Osteocyte (in vitro differentiated cells): ENCODE measurements at places on chromosomes 3 and 15.

GRCh38 chr3:49845694-49846093 lies 10.7 kb downstream of the TRAIP start:
- DNase-seq: no peak

GRCh38 chr3:110697961-110698360 lies 373.7 kb upstream of the NECTIN3 start:
- no peak for DNase-seq

DNA sequence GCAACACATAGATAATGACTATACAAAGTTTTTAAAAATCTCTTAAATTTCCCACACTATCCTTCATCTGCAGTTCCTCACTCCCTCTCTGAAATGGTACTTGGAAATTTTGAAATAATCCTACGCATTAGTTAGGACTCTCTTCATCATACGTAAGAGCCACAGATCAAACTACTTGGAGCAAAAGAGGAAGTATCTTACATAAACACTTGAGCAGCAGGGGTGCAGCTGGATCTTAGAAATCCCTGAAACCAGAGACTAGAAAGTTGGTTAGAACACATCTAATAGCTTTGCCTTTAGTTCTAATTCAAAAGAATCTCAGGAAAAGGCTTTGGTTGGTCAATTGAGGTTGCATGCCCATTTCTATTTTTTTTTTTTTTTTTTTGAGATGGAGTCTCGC lies 38.8 kb upstream of the ZNF445 start:
- no peak for DNase-seq

DNA sequence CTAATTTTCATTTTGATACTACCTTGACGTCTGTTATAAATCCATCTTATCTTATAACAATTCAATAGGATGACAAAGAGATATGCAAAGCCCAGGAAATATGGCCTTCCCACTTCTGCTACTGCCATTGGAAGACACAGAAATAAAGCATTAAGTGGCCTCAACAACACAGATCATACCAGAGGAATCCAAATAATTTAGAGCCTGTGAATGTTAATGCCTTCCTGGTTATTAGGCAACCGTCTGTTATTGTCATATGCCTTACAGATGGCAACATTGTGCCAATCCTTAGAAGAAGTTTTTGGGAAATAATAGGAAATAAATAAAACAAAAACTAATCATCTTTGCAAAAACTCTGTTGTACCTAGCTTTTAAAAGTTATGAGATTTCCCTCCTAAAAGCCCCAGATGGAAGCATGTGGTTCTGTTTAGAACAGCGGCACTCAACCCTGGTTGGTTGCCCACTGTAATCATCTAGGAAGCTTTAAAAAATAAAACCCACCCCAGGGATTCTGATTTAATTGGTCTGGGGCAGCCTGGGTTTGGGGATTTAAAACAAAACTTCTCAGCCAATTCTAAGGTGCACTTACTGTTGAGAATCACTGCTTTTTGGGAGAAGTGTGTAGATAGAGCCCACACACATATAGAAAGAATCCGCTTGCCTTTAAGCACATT lies 704.8 kb upstream of the CFAP20DC start:
- no peak for DNase-seq

- DNase-seq: no peak
Observed at GRCh38 chr3:30642849-30643361, 36.5 kb downstream of the TGFBR2 start.

DNA sequence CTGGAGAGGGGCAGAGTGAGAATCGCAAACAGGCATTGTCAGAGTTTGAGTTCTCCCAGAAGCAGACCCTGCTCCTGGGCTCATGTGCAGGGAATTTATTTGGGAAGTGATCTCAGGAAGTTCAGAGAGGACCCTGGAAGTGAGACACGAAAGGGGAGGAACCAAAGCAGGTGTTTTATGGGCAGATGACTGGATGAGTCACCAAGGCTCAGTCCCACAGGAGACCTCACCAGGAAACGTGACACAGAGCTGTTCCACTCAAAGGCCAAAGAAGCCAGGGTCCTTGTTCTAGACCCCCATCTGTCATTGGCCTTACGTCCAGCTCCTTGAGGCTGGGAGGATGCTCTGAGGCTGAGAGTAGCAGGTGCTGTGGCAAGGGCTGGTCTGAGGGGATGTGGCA lies 43.4 kb upstream of the SEC22A start:
- no peak for DNase-seq

- peak; percentile 83 for DNase-seq
Observed at GRCh38 chr3:156816091-156816793, 9.9 kb upstream of the LEKR1 start.

GRCh38 chr3:34891941-34892340 lies 747.4 kb upstream of the ARPP21 start:
- DNase-seq: no peak

DNA sequence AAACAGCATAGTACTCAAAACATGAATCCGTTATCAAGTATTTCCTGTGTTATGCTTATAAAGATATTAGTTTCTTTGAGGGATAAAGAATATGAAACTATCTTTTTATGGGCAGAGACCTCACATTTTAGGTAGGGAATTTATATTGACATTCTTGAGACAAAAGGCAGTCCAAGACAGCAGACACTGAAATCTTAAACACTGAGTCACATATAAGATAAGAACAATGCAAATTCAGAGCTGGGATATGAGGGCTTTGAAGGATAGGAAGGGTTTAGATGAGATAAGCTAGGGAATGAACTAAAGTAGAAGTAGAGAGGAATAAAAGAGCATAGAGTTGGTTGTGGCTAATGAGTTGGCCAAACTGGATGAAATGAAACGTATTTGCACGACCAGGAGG lies 58.4 kb downstream of the ASTE1 start:
- DNase-seq: no peak

DNA sequence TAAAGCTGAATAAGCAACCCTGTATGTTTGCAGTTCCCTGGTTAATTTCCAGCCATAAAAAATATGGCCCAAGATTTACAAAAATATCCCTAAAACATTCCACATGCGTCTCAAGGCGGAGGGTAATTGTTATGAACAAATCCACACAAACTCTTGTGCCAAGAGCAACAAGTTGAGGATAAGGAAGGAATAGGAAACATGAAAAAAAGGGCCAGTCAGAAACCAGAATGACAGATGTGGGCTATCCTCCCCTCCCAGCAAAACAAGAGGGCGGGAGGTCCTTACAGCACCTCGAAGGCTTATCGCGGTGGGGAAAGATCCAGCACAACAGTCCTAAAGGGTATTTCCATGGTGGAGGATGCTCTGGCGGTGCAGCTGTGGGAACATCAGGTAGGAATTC lies 155.6 kb upstream of the HES1 start:
- no peak for DNase-seq

DNA sequence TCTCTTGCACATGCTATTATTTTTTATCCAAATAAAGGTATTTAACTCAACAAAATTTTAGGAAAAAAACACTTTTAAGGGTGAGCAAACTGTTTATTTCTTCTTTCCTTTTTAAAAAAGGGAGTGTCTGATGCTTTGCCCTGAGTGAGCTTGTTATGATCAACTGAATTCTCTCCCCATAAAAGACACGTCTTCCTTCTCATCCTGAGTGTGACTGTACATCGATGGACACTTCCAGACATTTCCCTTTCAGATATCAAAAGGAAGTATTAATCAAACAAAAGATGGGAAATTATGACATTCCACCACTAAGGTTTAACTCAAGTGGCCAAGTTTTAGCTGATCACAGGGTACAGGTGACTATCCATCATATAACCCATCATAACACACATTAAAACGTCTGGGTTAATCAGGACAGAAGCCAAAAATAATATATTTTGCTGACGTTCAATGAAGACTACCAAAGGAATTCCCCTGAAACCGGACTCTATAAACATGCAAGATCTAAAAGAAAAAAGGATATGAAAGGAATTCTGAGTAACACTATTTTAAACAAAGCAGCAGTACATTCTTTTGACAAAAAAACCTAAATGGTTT lies 354.8 kb downstream of the MECOM start:
- no peak for DNase-seq

GRCh38 chr15:40471808-40472150 lies 995 bp downstream of the CHST14 start:
- DNase-seq: no peak

DNA sequence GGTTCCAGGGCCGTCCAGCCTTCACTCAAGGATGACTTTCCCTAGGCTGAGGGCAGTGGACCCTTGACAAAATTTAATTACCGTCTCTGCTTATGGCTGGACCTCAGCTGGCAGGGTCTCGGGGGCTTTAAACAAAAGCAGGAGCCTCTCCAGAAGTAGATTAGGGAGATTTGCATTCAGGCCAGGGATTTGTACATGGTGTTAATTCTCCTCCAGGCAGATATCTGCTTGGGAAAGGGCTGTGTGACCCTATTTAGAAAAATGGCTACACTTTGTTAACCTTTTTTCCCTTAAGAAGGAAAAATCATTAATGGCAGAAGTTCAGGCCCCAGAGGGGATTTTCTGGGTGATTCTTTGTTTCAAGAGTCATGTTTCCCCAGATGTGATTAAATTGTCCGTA lies 329.1 kb upstream of the C2CD4B start:
- DNase-seq: no peak

GRCh38 chr3:198081421-198081844 lies 121.4 kb downstream of the LMLN start:
- DNase-seq: no peak

DNA sequence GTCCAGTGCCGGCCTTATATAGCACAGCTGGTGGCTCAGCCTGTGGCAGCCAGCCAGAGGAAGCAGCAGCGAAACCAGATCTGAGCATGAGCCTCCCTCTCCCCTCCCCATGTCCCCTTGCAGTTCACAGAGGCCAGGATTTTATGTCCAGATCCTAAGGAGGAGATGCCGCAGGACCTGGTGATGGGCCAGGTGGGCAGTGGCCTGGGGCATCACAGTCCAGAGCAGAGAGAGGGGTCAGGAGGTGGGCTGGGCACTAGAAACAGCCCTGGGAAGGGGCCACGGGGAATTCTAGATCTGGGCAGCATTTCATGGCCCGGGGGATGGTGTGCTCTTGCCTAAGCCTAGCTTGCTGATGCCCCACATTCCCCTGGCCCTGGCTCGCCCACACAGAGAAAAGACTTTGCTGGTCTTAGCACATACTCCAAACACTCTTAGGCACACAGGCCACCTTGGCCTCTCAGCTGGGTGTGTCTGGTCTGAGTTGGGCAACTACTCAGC lies 259 bp upstream of the CILP start:
- no peak for DNase-seq

DNA sequence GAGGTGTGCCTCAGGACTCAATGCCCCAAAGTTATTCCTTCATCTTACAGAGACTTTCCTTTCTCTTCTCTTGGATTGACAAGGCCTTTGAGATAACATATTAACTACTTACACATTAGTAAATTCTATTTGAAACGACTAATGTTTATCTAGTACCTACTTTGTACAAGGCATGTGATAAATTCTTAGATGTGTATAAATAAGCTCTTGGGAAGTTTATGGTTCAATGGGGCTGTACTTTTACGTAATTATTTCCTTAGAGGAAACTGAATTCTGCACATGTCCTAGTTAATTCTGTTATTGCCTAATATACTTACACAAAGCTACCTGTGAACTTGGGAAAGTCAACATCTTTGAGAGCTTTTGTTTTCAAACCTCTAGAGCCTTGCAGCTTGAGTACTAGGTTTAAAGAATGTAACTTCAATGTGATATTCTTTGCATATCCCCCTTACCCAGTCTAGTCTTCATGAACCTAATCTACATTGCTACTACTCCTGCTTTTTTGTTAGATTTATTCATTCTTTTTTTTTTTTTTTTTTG lies 58.5 kb upstream of the RAP2B start:
- DNase-seq: no peak

DNA sequence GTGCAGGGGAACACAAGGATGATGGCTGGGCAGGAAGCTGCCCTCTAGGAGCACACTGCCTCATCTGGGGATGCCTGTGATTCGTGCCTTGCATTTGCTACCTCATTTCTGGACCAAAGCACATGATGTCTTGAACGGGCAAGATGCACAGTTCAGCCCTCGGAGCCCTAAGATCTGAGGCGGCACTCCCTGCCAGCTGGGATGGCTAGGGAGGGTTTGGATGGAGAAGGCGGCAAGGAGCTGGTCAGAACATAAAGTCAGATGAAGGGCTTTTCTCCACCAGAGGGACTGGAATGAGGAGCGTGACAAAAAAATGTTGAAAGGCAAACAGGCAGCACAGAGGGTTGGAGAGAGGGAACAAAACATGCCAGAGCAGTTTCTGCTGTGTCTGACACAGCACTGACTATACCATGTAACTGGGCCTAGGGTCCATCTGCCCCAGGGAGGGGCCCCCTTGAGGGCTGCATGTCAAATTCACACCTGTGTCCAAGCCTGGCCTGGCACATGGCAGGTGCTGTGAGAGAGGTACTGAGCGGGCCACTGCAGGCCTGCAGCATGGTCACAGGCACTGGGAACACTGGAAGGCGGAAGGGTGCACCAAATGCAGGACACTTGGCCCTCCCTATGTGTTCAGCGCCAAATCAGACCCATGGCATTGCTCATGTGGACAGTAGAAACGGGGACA lies 21.7 kb downstream of the TMEM43 start:
- DNase-seq: no peak

- no peak for DNase-seq
Observed at GRCh38 chr3:161560008-161560637, 63.5 kb downstream of the OTOL1 start.

DNA sequence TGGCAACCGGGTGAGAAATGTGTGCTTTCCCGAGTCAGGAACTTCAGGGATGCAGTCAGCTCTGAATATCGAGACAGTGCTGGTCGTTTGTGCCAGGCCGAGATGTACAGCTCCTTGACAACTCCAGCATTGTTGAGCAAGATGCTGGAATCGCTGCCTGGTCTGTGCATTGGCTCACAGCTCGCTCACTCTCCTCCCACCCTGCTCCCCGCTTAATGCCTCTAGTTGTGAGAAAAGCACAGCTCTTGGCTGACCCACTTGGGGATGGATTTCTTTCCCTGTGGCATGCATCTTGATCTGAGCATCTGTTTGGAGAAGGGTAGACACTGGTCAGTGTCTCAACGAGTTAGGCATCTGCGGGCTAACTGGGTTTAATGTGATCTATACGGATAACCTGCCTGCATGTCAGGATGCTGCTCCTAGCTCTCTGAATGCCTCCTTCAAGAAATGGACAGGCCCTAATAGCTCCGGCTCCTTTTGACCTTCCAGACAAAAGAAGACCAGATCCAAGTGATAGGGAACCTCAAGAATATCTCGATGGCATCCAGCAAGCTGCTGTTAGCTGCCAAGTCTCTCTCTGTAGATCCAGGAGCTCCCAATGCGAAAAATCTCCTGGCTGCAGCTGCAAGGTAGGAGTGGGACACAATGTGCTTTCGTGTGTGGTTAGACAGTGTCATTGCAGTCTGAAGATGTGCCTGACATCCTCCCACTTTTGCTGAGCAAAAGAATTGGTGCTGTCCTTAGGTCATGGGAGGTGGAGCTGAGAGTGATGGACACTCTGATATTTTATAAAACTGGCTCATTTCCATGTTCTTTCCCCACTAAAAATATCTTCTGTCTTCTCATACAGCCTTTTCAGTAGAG lies 302.2 kb upstream of the TPM1 start:
- no peak for DNase-seq
